ENCODE measurements at places on chromosomes 2 and 18.

DNA sequence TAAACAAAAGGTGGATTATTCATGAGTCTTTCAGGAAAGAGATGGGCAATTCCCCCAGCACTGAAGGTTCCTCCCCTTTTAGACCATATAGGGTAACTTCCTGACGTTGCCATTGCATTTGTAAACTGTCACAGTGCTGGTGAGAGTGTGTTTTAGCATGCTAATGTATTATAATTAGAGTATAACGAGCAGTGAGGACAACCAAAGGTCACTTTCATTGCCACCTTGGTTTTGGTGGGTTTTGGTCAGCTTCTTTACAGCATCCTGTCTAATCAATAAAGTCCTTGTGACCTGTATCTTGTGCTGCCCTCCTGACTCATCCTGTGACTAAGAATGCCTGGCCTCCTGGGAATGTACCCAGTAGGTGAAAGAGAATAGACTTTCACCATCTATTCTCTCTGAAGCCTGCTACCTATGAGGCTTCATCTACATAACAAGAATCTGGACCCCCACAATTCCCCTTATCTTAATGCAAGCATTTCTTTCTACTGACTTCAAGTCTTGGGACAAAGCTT lies 148.7 kb downstream of the CABLES1 start:
- no peak for DNase-seq

GRCh38 chr2:239790721-239791120 lies 234.4 kb downstream of the NDUFA10 start:
- DNase-seq: no peak

- DNase-seq: no peak
Observed at GRCh38 chr18:62586781-62587487, 64.1 kb downstream of the ZCCHC2 start.

- DNase-seq: no peak
Observed at GRCh38 chr2:204346906-204347305, 198.4 kb upstream of the PARD3B start.

GRCh38 chr18:50341443-50341842 lies 33.4 kb upstream of the SKA1 start:
- DNase-seq: no peak

DNA sequence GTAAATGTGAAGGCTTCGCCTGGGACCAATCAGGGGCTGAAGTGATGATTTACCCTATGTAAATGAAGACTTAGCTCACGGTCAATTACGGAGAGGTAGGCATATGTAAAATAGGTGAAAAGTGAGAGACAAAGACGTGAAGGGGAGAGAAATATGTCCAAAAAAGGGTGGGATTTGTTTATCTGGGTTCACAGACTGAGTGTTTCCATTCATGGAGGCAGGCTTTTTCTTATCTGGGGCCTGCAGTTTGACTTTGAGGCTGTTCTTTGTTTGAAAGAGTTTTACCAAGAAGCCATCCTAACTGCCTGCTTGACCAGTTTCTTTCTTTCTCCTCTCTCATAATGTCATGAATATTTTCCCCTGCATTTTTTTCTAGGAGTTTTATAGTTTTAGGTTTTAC lies 202.7 kb downstream of the NYAP2 start:
- no peak for DNase-seq

DNA sequence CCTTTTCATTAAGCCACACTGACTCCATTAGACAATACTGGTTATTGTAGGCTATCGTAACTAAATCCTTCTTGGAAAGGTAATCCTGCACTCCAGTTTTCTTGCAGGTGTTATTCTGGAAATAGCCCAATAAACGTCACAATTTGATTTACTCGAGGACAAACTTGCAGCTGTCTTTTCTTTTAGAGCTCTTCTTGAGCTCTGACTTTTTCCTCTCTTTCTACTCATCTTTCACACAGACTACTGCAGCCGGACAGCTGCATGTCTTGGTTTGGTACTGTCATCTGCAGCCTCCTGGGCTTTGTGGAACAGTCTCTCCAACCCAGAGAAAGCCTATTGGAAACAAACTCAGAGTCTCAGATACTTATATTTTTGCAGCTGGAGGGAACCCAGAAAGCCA lies 23.0 kb upstream of the MSGN1 start:
- DNase-seq: no peak

GRCh38 chr2:43455731-43456642 lies 139.9 kb downstream of the THADA start:
- DNase-seq: no peak

- no peak for DNase-seq
Observed at GRCh38 chr2:70461981-70462876, 91.4 kb downstream of the TGFA start.

DNA sequence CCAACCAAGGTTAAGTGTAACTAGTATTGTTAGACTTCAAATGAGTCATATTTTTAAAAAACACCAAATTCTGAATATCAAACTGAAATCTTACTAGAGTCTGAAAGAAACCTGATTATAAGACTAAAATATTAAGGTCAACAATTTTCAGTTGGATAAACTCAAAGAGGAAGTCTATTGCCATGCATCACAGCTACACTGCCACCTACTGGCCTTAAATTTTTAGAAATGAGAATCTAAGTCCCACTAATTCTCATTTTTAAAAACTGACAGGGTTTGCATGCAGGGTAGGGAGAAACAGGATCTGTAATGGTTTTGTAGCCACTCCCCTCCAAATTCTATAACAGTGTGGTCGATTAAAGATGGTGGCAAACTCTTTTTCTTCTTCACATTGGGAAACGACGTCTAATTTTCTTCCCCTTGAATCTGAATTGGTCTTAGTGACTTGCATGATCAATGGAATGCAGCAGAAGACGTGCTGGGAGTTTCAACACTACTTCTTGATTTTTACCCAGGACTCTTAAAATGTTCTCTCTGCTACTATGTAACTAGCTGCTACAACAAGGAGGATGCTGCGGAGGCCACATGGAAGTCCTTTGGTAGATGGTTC lies 176.1 kb upstream of the SESTD1 start:
- DNase-seq: no peak

GRCh38 chr2:44010266-44010665 lies 14.5 kb upstream of the LRPPRC start:
- no peak for DNase-seq

- DNase-seq: no peak
Observed at GRCh38 chr2:233363744-233364235, 9.5 kb downstream of the DGKD start.

DNA sequence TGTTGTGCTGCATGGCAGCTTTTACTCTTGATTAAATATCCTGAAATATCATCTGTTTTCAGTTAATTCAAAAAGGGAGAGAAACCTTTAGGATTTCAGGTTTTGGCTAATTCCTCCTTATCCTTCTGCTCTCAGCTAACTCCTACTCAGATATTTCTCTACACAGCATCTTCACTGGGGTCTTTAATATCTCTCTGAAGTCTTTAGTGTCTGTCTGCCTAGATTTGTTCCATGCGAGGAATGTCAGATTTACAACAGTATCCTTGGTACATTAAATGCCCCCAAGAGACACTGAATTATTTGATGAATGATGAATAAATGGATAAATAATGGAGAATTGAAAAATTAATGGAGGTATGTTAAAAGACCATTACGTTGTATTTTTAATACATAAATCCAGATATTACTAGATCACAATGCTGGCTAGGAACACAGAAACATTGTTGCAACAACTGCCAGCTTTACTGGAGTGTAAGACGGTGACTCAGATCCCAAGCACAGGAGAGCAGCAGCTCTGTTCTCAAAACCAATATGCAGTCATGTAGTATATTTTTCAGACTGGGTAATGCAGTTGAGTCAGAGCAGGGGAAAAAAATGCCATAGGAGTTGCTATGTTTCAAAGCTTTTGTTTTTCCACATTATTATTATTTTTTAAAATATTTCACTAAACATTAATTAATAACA lies 388.0 kb upstream of the SYT4 start:
- no peak for DNase-seq

- DNase-seq: no peak
Observed at GRCh38 chr2:10722252-10722825, 909 bp downstream of the ATP6V1C2 start.

- DNase-seq: no peak
Observed at GRCh38 chr2:239790313-239790712, 234.8 kb downstream of the NDUFA10 start.

GRCh38 chr2:65722028-65722778 lies 289.8 kb upstream of the SPRED2 start:
- no peak for DNase-seq

DNA sequence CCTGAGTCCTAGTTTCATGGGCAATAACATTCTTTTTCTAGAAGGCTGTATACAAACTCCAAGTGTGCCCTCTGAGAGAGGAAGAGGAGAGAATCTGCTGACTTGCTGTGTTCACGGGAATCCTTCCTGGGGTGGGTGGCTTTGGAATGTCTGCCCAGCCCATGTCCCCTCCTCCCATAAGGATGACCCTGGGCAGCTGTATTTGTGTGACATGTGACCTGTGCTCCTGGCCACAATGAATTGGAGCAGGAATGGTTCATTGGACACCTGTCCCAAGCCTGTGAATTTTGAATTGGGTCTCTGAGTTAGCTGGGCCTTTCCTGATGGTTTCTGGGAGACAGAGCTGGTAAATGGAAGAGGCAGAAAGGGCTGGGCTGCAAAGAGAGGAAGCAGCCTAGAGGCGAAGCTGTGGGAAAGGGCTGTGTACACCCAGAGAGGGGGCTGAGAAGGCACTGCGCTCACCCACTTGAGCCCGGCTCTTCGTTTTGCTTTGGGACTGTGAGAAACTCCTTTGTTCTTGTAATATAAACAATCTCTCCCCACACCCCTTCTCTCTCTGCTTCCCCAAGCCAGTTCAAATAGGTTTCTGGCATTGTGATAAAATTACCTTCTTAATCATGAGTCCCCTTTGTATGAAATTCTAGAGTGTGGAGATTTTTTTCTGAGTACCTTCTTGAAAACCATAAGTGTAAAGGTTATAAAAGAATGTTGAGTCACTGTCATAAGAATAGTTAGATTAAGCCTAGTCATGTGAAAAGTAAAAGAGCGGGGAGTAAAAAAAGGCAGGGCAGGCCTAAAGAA lies 49.8 kb downstream of the SLC4A5 start:
- DNase-seq: no peak

- no peak for DNase-seq
Observed at GRCh38 chr18:47422524-47422923, 171.1 kb upstream of the SKOR2 start.

GRCh38 chr18:13548966-13549879 lies 177.1 kb downstream of the FAM210A start:
- no peak for DNase-seq

- DNase-seq: no peak
Observed at GRCh38 chr2:68715353-68716041, 19.1 kb upstream of the ARHGAP25 start.

DNA sequence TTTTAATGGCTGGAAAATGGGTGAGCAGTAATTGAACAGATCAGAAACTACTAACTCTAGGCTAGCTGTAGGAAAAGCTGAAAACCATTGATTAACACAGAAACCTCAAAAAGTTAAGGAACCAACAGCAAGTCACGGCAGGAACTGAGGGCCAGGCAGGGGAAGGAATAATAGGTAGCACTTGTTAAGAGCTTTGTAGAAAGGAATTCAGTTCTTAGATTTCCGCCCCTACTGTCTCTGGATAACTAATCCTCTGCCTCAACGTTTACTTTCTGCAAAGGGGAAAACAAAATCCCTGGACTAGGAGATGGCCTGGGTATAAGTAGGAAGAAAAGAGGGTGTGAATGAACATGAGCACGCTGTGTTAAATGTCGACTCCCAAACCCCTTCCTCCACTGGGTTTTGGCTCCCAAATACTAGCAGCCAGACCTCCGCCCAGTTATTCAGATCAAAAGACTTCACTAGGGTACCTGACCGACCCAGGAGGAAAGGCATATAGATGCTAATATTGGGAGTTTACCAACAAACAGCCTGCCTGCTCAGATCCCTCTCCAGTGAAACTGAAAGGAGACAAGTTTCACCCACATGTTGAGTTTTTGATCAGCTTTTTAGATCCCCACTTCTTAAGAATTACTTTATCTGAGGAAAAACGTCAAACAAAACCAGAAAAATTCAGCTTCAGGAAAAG lies 12.4 kb downstream of the SMAD2 start:
- no peak for DNase-seq
